ENCODE measurements at places on chromosomes 4 and X.

DNA sequence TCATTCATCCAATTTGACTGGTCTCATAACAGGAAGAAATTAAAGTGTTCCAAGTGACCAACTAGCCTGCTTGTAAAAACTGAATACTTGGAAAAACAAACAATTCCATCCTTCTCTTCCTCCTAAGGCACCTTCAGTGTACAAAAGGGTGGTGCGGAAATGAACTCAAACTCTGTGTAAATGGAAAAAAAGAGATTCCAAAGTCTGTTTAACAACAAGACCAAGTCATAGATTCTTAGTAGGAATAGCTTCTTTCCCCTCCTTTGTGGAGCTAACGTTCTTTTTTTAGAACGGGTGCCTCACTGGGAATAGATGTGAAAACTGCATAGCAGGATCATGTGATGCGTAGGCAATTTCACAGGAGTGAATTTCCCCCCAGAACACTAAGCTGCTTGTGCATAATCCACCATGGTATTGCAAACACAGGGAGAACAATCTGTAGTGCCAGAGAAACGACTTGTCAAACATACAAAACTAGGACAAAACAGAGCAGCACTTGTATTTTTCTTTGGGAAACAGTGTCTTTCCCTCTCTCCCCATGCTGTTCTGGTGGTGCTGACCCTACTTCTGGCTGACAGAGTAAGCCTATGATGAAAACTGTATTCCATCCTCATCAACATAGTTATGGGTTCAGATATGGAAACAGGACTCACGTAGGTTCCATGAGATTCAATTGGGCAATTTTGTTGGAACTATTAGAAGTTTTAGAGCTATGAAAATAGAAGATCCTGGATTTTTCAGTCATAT is 13.2 kb upstream of the SOD3 start:
- no peak for DNase-seq

- no peak for DNase-seq
These were observed 60.8 kb downstream of the GRXCR1 start for GRCh38 chr4:42953321-42953720.

DNA sequence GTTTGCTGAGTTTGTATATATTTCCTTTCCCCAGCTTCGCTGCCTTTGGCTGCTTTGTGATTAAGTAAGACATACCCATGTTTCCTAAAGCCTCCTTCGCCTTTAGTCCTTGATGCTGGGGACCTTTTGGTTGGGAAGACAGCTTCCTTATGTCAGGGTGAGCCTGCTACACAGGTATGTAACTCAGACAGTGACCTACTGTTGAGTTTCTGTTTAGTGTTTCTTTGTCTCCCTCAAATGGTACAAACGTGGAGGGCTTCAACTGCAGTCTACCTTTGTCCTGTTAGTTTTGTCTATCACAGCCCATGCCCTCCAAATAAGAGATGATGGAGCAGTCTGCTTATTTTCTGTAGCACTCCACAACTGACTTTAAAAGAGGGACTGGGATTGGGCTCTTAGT is 59.5 kb downstream of the TET2 start:
- DNase-seq = no peak

- DNase-seq = no peak
These were observed 68.8 kb downstream of the TECRL start for GRCh38 chr4:64340218-64341110.

Measured in T-helper 9 cell (primary cell).